Fibroblast of lung (primary cell): ENCODE measurements at places on chromosomes 2 and 18. TPM values are rescaled to one million over a fixed set of nuclear protein-coding genes. Genes with fewer than 3 reads are reported as not detected.

The IL18RAP gene
- total RNA-seq, result under 0.01 TPM in 1 of 2 replicates, not detected in the other

The PAX8 gene
- total RNA-seq, result 0.50 and 0.51 TPM in 2 replicates

The TTN gene
- total RNA-seq, result 0.33 and 0.51 TPM in 2 replicates

The SIX2 gene
- total RNA-seq, result under 0.01 TPM in 1 of 2 replicates, not detected in the other

The TLX2 gene
- under 0.01 TPM in 1 of 2 replicates, not detected in the other for total RNA-seq

The NAGK gene
- total RNA-seq, result 46.5 and 50.4 TPM in 2 replicates

The HEATR5B gene
- 16.7 and 22.0 TPM in 2 replicates for total RNA-seq

The SDC1 gene
- 17.5 and 56.8 TPM in 2 replicates for total RNA-seq

The VIT gene
- 0.17 and 0.77 TPM in 2 replicates for total RNA-seq

The ZNF2 gene
- 11.7 and 11.8 TPM in 2 replicates for total RNA-seq

The FZD7 gene
- 24.7 and 39.1 TPM in 2 replicates for total RNA-seq

The SLC8A1 gene
- 74.0 and 109 TPM in 2 replicates for total RNA-seq

The NEUROD1 gene
- total RNA-seq, result not detected in 2 replicates

The ALLC gene
- total RNA-seq, result not detected in 2 replicates

The SCYGR4 gene
- not detected in 2 replicates for total RNA-seq

The CCDC141 gene
- under 0.01 and 0.17 TPM in 2 replicates for total RNA-seq

The TMEM247 gene
- total RNA-seq, result not detected in 2 replicates

The SLC40A1 gene
- 91.9 and 97.4 TPM in 2 replicates for total RNA-seq

The ADD2 gene
- 2.5 and 2.6 TPM in 2 replicates for total RNA-seq

The CCBE1 gene
- 60.9 and 122 TPM in 2 replicates for total RNA-seq

The MRPL53 gene
- total RNA-seq, result 38.0 and 45.4 TPM in 2 replicates

The FOXI3 gene
- not detected in 2 replicates for total RNA-seq

The OTOS gene
- not detected in 2 replicates for total RNA-seq

The RAPGEF4 gene
- 1.3 and 3.0 TPM in 2 replicates for total RNA-seq

The EMILIN1 gene
- 187 and 251 TPM in 2 replicates for total RNA-seq

The LOXHD1 gene
- not detected in 2 replicates for total RNA-seq

The CLEC4F gene
- not detected in 2 replicates for total RNA-seq

The GALNT14 gene
- total RNA-seq, result under 0.01 and 0.83 TPM in 2 replicates

The SNORC gene
- total RNA-seq, result 0.77 and 0.83 TPM in 2 replicates

The COL4A3 gene
- total RNA-seq, result 0.26 and 0.33 TPM in 2 replicates

The VWC2L gene
- not detected in 2 replicates for total RNA-seq

The PGAP1 gene
- total RNA-seq, result 8.2 and 12.1 TPM in 2 replicates

The NDC80 gene
- total RNA-seq, result 1.0 and 9.7 TPM in 2 replicates

The ZSWIM2 gene
- under 0.01 TPM in 1 of 2 replicates, not detected in the other for total RNA-seq

The COL3A1 gene
- 925 and 2,431 TPM in 2 replicates for total RNA-seq

The TDRD15 gene
- not detected in 2 replicates for total RNA-seq

The CERKL gene
- 0.17 TPM in 1 of 2 replicates, not detected in the other for total RNA-seq

The C1QL2 gene
- not detected in 2 replicates for total RNA-seq

The EFEMP1 gene
- 467 and 615 TPM in 2 replicates for total RNA-seq

The CHRND gene
- total RNA-seq, result not detected in 2 replicates

The SIX3 gene
- total RNA-seq, result not detected in 2 replicates

The TMEM198 gene
- total RNA-seq, result 0.77 and 0.99 TPM in 2 replicates
